Lower lobe of right lung (tissue), 2 donors: ENCODE measurements at places on chromosomes 7 and 10. TPM values are rescaled to one million over a fixed set of nuclear protein-coding genes. Genes with fewer than 3 reads are reported as not detected.

GRCh38 chr7:142556740-142557139 is 192.5 kb upstream of the PRSS1 start:
- no peak for DNase-seq

- peak; percentile 22 for DNase-seq
These were observed 82.7 kb downstream of the ZRANB1 start for GRCh38 chr10:125024497-125025234.

DNA sequence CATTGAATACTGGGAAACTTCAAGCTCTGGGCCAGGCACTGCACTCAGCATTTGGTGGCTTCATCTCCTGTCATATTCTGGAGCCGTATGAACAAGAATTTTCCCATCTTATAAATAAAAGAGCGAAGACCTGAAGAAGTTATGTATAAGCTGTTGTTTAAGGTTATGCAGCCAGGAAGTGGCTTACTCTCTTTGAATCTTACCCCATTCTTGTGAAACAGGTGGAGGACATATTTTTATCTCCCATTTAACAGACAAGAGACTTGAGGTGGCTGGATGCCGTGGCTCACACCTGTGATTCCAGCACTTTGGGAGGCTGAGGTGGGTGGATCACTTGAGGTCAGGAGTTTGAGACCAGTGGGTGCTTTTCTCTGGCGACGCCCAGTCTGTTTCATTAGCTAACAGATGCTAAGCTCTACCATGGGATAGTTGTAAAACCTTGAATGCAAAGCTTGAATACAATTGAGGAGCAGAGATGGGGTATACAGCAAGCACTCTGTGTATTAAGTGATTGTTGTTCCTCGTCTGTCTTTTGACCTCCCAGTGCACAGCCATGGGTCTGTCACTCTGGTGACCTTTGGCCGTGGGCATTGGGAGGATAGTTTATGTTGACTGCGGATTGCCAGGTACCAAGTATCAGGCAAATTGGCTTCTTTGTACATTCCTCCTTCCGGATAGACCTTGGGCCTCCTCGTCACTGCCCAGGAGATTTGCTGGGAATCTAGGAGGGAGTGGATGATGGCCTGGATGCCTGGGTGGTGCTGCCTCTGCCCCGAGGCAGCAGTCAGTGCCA is 85.8 kb downstream of the GRK5 start:
- DNase-seq: no peak

GRCh38 chr10:126569513-126570244 is 100.8 kb downstream of the C10orf90 start:
- DNase-seq: no peak

DNA sequence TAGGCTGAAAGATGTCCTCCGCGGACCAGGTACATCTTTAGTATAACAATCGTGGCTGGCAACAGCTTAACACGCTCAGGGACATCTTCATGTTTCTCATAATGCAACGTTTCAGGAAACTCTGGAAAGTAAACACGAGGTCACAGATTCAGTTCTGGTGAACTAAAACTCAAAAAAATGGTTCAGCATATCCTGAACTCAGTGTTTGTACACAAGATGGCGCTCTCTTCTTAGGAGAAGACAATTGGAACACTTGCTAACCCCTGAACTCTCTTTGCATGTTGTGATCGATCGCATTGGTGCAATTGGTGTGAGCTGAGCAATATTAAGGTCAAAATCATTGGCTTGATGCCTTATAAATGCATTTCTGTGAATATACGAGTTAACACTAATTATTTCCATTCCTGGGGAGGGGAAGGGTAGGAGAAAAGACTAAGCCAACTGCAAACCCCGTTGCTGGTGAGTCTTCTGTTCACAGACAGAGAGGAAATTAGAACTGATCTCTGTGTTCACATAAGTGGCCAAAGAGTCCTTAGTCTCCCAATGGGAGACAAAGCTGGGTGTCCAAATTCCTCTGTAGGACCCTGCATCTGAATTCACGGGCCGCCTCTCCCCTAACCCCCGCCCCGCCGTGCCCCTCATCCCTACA is 52.6 kb upstream of the FAM180A start:
- no peak for DNase-seq

GRCh38 chr10:48776528-48776927 is 91.9 kb downstream of the WDFY4 start:
- no peak for DNase-seq

GRCh38 chr10:113538151-113538550 is 14.7 kb upstream of the HABP2 start:
- no peak for DNase-seq

DNA sequence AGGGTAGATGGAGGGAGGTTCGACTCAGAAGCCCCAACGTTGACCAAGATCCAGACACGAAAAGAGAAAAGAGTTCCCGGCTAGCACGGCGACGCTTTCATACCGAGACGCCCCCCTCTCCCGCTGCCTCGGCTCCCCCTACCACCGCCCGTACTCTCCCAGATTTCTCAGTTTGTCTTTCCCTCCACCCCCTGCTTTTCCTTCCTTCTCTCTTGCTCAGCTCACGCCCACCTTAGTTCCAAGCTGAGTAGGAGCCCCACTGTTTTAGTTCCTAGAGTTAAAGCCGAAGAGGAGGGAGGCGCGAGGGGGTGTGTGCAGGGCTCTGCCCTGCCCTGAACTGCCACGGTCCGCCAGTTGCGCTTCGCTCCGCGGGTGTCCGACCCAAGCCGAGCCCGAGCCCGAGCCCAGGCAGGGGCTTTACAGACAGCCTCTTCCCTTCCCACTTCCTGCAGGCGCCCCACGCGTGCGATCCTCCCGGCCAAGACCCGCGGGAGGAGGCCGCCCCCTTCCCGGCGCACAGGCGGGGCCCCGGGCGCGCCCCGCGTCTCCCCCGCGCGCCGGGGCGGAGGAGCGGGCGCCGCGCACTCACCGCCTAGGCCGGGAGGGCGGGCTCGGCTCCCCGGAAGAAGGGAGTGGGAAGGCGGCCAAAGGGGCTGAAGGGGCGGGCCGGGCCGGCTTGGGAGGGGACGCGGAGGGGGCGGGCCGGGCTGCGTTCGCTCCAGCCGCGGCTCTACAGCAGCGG is at the start of gene EPHB6:
TSS of gene EPHB6 (plus strand) at position 705 of the 742 bp plus-strand sequence. CDS start 8,152 bp downstream, outside the sequence.
- DNase-seq: peak; percentile 83

DNA sequence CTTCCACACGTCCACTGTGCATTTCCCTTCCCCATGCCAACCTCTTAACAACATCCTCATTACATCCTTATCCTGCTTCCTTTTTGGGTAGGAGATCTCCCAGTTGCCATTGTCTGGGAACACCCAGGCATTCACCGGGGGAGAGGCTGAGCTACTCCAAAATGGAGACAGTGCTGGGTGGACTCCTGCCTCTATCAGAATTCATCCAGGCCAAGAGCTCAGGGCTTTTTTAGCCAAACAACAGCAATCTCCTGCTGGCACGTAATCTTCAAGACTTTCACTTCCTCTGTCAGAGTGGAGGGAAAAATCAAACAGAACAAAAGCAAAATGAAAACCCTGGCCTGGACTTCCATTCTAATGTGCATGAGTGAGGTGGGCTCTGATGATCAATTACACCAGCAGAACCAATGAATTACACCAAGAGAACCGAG is 245.0 kb downstream of the PRPF18 start:
- no peak for DNase-seq

Gene ACSL5
- total RNA-seq: 81.1 TPM

Gene ELAPOR2
- 90.8 TPM for total RNA-seq

Gene ITIH5
- total RNA-seq: 14.8 TPM

Gene SH2B2
- total RNA-seq: 17.0 TPM

Gene KNDC1
- total RNA-seq: 10.3 TPM
